Small intestine (tissue), 16 donors: ENCODE measurements at places on chromosomes 6 and 20. TPM values are rescaled to one million over a fixed set of nuclear protein-coding genes. Genes with fewer than 3 reads are reported as not detected.

DNA sequence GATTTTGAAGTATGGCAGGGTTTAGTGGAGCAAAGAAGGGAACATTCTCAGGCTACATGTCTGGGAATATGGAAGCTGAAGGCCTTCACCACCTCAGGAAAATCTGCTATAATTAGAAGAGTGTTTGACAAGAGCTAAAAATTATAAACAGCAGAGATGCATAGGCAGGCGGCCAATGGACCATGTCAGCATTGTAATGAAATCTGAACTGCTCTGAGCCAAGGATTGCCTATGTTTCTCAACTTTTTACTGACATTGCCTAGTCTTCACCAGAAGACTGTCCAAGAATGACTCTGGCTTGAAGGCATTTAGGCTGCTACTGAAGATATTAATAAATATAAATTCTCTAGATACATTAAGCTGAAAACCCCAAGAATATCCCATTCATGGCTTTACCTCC, 84.1 kb downstream of the C6orf52 start:
- no peaks in the 10 kb centered on the region for H3K4me1 ChIP-seq
- H3K36me3 ChIP-seq, result no peaks in the 10 kb centered on the region
- H3K4me3 ChIP-seq, result no peak overlapping the region
- no peak for DNase-seq
- H3K27ac ChIP-seq, result no peak overlapping the region

GRCh38 chr6:71879016-71879415, 7.3 kb upstream of the RIMS1 start:
- no peak overlapping the region for H3K4me3 ChIP-seq
- no peaks in the 10 kb centered on the region for H3K36me3 ChIP-seq
- no peak for DNase-seq
- H3K27ac ChIP-seq, result no peak overlapping the region

MTFR2 gene
- 2.0 TPM for polyA plus RNA-seq

RSPH9 gene
- 0.71 TPM for polyA plus RNA-seq
